ENCODE measurements at places on chromosomes 4 and X.

DNA sequence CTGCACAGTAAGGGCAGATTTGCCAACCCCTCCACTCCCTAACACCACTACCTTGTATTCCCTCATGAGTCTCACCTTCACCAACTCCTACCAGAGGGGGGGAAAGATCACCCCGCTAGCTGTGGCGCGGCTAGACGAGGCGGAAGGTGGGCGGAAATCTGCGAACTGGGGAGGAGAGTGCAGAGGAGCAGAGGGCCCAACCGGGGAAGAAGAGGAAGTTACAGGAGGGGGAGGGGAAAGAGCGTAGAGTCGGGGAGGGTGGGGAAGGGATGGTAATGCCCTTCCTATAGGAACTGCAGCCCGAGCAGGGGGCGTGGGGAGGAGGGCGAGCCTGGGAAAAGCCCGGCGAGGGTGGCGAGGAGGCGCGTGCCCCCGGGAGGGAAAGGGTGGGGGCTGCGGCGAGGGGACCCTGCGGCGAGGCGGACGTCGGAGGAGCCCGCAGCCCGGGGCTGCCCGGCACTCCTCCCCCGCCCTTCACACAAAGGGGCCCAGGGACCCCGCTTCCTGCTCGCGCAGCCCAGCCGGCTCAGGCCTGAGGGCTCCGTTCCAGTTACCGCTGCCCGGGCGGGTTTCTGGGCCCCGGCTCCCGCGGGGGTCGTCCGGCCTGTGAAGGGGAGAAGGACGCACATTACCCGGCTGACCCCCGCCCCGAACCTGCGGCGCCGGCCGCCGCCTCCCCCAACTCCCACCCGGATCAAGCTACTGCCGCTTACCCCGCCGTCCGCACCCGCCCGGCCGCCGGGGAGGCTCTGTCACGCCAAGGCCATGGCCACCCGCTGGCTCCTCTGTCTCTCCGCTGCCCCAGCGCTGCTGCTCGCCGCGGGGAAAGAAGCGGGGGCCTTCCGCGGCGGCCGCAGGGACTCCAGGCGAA is 1.8 kb downstream of the RAP2C start:
- peak overlapping the region; percentile 92 for H3K4me3 ChIP-seq
- peaks cover 14% of the 10 kb centered on the region for H3K36me3 ChIP-seq
- H3K4me1 ChIP-seq = peaks cover 32% of the 10 kb centered on the region
- peak overlapping the region; percentile 99 for H3K27ac ChIP-seq
- peak; percentile 87 for DNase-seq
- H3K27me3 ChIP-seq = no peaks in the 10 kb centered on the region

DNA sequence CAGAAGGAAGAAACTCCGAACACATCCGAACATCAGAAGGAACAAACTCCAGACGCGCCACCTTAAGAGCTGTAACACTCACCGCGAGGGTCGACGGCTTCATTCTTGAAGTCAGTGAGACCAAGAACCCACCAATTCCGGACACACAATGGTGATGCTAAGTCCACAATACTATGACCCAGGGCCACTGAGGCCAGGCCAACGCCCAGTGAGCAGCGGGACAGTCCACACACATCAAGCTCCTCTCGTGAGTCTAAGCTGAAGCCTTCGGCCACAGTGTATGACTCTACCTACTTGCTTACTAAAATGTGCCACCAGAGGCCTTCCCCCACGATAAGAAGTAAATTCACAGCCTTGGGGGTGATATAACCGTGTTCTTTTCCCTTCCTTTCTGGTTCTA is 10.2 kb upstream of the CDKN2AIP start:
- no peaks in the 10 kb centered on the region for H3K36me3 ChIP-seq
- no peaks in the 10 kb centered on the region for H3K27me3 ChIP-seq
- DNase-seq = no peak
- no peak overlapping the region for H3K4me3 ChIP-seq
- H3K4me1 ChIP-seq = peaks cover 5% of the 10 kb centered on the region

DNA sequence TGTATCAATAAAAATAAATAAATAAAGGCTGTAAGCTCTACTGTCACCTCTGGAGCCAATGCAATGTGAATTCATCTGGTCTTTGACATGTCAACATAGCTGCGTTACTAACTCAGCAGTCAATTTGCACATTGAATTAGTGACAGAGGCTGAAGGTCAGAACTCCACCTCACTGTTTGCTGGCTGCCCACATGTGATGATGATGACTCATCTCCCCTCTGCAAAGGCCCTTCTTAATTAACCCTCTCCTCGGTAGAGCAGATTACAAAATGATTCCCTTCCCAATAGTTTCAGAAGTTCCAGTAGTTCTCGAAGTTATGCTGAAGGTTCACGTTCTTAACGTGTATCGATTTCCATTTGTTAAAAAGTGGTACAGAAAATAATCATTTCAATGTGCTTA is 1626.0 kb upstream of the TENM3 start:
- H3K4me1 ChIP-seq = no peaks in the 10 kb centered on the region
- H3K27ac ChIP-seq = no peak overlapping the region
- H3K36me3 ChIP-seq = no peaks in the 10 kb centered on the region

GRCh38 chrX:50103866-50104566 is 96.8 kb downstream of the AKAP4 start:
- H3K4me3 ChIP-seq = no peak overlapping the region

- no peak overlapping the region for H3K4me3 ChIP-seq
- H3K27me3 ChIP-seq = no peaks in the 10 kb centered on the region
- DNase-seq = no peak
- no peaks in the 10 kb centered on the region for H3K36me3 ChIP-seq
These were observed 1870.9 kb downstream of the ARAP2 start for GRCh38 chr4:34373456-34373855.

DNA sequence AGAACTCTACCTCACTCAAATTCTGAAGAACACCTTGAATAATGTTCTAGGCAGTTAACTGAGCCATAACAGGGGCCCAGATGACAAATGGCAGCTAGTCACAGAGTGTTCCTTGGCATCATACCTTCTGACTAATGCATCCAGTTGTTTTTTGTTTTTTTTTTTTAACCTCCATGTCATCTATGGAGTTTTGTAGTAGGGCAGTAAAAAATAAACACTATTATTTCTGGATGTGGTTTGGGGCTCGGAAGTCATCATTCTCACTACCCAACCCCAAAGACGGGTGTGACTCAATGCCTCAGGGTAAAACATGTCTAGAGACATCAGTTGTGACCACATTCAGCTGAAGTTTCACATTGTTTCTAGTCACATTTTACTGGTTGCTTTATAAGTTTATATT is 31.2 kb upstream of the MCF2 start:
- H3K27ac ChIP-seq = no peak overlapping the region
- H3K4me3 ChIP-seq = no peak overlapping the region
- no peaks in the 10 kb centered on the region for H3K27me3 ChIP-seq

All from cardiac muscle cell (in vitro differentiated cells and primary cell).